ENCODE measurements at places on chromosomes 11 and 22.

- no peak for DNase-seq
Observed at GRCh38 chr11:17331669-17332068, 19.9 kb upstream of the NCR3LG1 start.

DNA sequence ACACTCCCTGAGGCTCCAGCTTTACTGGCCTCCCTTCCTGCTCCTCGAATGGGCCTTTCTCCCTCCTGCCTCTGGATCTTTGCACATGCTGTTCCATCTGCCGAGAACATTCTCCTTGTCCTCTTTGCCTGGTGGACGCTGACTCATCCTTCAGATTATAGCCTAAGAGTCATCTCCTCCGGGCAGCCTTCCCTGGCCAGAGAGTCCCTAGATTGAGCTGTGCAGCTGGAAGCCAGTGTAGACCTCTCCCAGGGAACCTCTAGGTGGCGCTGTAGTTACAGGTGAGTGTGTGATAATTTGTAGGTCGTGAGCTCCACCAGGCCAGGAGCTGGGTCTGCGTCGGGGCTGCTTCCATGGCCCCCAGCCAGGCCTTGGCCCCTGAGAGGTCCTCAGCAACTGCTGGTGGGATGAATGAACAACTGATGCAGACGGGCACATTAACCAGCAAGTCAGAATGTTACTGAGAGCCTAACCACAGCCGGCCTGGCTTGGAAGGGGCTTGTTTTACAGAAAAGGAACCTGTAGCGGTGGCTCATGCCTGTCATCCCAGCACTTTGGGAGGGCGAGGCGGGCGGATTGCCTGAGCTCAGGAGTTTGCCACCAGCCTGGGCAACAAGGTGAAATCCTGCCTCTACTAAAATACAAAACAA lies 8.7 kb downstream of the PNPLA5 start:
- DNase-seq = no peak

GRCh38 chr11:132556316-132556715 lies 976.0 kb downstream of the OPCML start:
- no peak for DNase-seq

DNA sequence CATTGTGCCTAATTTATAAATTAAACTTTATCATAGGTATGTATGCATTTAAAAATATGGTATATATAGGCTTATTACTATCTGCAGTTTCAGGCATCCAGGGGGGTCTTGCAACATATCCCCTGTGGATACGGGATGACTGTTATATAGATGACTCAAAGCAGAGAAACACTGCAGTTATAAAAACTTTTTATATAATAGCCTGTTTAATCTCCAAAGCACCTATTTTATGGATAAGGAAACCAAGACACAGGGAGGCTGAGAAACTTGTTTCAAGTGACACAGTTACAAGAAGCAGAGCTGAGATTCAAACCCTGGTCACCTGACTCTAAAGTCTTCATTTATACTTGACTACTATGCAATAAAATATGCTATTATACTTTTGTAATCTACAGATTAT lies 897.7 kb downstream of the KCNA4 start:
- no peak for DNase-seq

DNA sequence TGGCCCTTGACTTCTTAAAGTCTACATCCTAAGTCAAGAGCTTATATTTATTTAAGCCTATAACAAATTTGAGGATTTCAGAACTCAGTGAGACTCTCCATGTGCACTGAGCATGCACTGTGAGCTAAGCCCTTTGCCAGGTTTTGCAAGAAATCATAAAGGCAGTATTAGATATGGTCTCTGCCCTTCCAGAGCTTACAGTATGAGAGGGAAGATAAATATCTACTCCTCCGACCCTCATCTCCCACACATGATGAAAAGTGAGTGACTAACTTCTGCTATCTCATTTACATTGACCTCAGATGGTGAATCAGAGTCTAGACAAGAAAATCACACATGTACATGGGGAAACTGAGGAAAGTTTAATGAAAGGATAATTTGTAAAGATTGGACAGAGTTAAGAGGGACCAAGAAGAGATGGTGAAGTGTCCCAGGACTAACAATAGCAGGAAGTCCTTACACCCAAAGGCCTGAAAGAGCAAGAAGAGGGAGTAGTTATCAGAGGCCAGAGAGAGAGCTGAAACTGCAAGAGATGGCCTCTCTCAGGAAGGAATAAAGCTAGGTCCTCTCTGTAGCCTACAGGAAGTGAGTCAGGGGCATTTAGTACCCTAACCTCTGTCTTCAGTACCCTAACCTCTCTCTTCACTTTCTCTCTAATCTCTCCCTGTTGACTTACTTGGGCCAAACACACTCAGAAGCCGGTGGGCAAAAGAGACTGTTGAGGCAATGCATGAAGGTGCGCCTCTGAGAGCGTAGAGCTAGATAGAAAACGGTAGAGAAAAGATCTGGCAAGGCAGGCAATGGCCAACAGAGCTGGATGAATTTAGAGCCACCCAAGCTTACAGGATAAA lies 23.0 kb upstream of the BLID start:
- no peak for DNase-seq

GRCh38 chr22:19892925-19893324 lies 38.3 kb upstream of the GNB1L start:
- DNase-seq = no peak

DNA sequence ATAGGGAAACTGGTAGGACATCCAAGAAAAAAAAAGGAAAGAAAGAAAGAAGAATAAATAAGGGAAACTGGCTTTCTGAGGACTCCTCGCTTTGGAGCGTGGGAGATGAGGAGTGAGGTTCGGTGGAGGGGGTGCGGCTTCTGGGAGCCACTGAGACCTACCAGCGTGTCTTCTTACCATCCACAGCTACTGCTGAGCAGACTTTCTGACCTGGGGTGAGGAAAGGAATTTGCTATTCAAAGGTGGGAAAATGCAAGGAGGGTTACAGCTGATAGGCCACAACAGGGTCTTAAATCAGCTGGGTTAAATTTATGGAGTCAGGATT lies 488 bp upstream of the SELENOM start:
- no peak for DNase-seq

DNA sequence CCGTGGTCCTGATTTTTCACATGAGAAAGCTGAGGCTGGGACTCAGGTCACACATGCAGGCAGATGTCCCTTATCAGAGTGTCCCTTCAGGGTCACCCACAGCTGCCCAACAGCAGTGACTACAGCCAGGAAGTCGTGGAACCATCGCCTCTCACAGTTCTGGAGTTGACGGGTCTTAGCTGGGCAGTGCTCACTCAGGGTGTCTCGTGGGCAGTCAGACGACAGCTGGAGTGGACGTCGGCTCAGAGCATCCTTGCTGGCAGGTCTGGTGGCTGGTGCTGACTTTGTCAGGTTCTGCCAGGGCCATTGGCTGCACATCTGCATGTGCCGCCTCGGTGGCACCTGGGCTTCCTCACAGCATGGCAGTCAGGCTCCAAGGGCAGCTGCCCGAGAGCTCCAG lies 35.6 kb upstream of the TH start:
- no peak for DNase-seq
